OCI-M1 (cell line): ENCODE measurements at places on chromosomes 7 and 10.

DNA sequence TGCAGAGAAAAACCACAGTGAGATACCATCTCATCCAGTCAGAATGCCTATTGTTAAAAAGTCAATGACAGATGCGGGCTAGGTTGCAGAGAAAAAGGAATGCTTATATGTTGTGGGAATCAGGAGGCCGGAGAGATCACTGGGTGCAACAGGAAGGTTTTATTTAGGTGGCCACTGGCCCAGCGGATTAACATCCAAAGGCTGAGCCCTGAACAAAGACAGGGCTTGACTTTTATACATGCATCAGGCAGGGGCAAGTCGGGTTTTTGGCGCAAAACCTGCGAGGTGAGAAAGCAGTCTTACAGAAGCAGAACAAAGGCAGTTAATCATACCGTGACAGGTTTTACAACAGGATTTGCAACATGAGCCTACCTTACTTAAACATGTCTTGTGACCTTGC, 620 bp downstream of the ZNF117 start:
- peak; percentile 36 for DNase-seq

DNA sequence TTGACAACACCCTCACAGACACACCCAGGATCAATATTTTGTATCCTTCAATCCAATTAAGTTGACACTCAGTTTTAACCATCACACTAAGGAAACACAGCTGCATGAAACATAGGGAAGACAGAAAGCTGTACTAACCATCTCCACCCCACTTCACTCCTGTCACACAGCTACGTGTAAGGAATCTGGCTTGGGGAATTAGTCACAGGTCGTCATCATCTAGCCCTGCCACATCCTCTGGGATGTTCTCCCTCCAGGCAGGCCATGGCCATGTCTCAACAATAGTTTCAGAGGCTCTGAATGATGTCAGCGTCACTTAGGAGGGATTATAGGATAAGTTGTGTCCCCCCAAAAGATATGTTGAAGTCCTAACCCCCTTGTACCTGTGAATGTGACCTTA, 10.8 kb upstream of the SEMA3C start:
- no peak for DNase-seq

- DNase-seq = no peak
These were observed 1109.3 kb downstream of the REEP3 start for GRCh38 chr10:64630534-64630933.

GRCh38 chr10:108970016-108970415, 953.3 kb downstream of the XPNPEP1 start:
- DNase-seq = peak; percentile 69

GRCh38 chr7:56023500-56023899, 27.7 kb downstream of the PSPH start:
- DNase-seq = no peak
